Posterior vena cava (tissue), 2 donors: ENCODE measurements at places on chromosomes 12 and 14. TPM values are rescaled to one million over a fixed set of nuclear protein-coding genes. Genes with fewer than 3 reads are reported as not detected.
A peak's percentile ranks its signal among the peaks of the same experiment; 100 is the strongest.

- DNase-seq = no peak
Measured at GRCh38 chr14:55599250-55599879, 19.4 kb downstream of the KTN1 start.

ZDHHC22 gene
- not detected for total RNA-seq

KCNC2 gene
- total RNA-seq = not detected

GRCh38 chr14:22556990-22557623, 31.9 kb downstream of the DAD1 start:
- DNase-seq = peak; percentile 96

LRP6 gene
- total RNA-seq = 29.3 TPM

DNA sequence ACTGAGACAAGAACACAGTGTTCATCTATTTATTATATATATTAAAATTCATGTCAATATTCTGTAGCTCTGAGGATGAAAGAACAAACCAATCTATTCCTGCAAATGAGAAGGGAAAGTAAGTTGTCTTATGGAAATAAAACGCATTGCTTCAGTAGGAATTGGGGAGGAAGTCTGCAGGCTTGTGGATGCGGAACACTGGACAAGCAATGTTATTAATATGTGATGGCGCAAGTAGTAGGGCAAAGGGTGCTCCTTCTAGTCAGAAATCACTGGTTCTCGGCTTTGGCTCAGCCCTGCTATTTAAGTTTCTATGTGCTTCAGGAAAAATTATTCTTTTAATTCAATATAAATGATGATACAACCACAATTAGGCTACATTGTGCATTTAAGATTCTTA, 28.8 kb upstream of the RAP1B start:
- DNase-seq = no peak
